CD4-positive, alpha-beta memory T cell (primary cell): ENCODE measurements at places on chromosomes 5 and 9. TPM values are rescaled to one million over a fixed set of nuclear protein-coding genes. Genes with fewer than 3 reads are reported as not detected.

GRCh38 chr9:116589392-116590354, 97.4 kb upstream of the TRIM32 start:
- DNase-seq: no peak

- no peak for DNase-seq
These were observed 1.7 kb downstream of the PALM2AKAP2 start for GRCh38 chr9:109781541-109782197.

DNA sequence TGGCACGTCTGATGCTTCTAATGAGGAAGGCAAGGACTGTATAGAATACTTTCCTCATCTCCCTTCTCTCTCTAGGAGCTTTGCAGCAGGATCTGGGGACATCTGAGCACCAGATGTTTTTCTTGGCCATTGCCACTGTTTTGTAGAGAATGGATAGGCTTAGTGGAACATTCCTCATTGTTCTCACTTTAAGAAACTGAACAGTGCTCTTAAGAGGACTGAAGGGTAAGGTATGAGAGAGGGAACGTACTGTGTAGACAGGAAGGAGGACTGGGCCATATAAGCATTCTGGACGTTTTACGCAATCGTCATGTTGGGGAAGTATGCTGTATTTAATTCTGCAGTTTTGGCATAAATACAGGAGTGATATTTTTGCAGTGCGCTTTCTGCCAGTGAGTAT, 70.6 kb downstream of the SMARCA2 start:
- no peak for DNase-seq

- DNase-seq: no peak
These were observed 49.9 kb upstream of the SNCAIP start for GRCh38 chr5:122262103-122262502.

GRCh38 chr9:122143876-122144405, 15.6 kb downstream of the NDUFA8 start:
- no peak for DNase-seq

DNA sequence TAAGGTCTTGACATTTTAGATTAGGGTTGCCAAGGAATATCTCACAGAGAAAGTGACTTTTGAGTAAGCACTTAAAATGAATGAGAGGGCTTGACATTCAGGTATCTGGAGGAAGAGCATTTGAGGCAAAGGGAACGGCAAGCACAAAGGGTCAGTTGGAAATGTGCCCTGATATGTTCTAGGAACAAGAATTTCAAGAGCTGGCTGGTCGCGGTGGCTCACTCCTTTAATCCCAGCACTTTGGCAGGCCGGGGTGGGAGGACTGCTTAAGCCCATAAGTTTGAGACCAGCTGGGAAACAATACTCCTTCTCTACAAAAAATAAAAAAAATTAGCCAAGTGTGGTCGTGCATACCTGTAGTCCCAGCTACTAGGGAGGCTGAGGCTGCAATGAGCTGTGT, 16.5 kb downstream of the KIAA1958 start:
- no peak for DNase-seq

GRCh38 chr5:134491841-134492442, 33.5 kb upstream of the JADE2 start:
- no peak for DNase-seq

GRCh38 chr5:33299621-33300208, 141.1 kb upstream of the TARS1 start:
- DNase-seq: no peak

- DNase-seq: peak; percentile 63
These were observed 9.2 kb upstream of the GPRIN1 start for GRCh38 chr5:176619203-176619568.

DNA sequence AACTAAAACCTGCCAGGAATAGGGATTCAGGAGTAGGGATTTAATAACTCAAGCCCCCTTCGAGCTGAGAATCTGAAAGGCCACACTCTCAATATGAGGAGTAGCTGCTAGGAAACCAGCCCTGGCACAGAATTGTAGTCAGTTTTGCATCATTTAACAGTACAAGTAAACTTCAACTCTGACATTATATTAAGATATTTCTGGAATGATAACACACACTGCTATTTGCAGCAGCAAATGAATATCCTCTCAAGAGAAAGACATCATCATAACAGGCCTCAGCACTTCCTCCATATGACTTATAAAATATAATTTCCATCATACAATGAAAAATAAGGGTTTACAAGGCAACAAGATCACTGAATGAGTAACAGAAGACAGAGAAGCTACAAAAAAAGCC, 138.2 kb upstream of the RFX3 start:
- no peak for DNase-seq

GRCh38 chr9:117742131-117742530, 37.9 kb downstream of the TLR4 start:
- DNase-seq: no peak

- no peak for DNase-seq
These were observed 501.5 kb downstream of the SPATA31D1 start for GRCh38 chr9:82490019-82490499.

DNA sequence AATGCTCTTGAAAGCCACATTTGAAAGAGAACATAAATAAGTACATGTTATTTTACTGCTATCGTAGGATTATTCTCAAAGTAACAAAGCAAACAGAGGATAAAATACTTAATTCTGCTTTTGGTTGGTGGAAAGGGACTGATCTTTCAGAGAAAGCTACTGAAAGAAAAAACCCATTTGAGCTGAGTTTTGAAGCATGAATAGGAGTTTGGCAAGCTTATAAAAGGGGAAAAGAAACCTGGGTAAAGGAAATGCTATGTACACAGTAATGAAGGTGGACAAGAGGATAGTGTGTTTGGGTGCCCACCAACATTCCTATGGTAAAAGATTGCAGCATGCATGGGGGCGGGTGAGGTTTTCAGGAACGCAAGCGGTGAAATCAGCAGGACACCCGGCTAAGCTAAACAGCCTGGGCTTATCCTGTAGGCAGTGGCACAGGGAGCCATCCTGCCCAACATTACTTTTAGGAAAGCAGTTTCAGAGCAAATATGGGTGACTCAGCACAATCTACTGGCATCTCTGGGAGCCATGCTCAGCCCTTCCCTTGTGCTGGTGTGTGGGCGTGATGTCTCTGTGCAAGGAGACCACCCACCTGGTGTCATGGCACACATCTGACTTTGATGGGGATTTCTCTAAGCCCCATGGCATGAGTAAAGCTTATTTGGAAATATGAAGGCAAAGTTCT, 673.9 kb upstream of the KLF4 start:
- no peak for DNase-seq

DNA sequence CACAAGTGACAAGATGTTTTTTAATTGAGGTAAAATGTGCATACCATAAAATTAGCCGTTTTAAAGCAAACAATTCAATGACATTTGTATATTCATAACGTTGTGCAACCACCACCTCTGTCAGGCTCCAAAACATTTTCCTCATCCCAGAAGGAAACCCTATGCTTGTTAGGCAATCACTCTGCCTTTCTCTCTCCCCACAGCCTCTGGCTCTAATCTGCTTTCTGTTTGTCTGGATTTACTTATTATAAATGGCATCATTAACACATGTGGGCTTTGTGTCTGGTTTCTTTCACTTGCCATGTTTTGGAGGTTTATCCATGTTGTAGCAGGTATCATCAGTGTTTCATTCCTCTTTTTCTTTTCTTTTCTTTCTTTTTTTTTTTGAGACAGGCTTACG, 1.4 kb upstream of the N4BP3 start:
- no peak for DNase-seq

GRCh38 chr9:121714075-121714705, 62.8 kb downstream of the DAB2IP start:
- DNase-seq: no peak

DNA sequence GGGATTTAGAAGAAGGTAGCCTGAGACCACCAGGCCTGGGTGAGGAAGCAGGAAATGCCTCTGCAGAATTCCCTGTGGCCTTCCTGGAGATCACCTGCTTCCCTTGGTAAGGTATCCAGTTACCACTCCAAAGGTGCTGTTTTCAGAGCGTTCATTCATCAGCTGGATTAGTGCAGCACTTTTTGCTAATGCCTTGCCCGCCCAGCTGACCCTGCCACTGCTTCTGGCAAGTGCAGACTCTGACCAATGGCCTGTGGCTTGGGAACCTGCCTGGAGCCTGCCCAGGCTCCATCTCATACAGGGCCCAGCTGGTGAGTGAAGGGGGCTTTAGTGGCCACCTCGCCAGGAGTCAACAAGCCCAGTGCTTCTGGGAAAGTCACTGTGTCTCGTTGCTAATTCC, 48.6 kb downstream of the FOXI1 start:
- DNase-seq: no peak

GRCh38 chr5:65555287-65555686, 7.7 kb downstream of the CENPK start:
- no peak for DNase-seq

GRCh38 chr9:2964470-2964869, 120.6 kb upstream of the PUM3 start:
- DNase-seq: no peak

DNA sequence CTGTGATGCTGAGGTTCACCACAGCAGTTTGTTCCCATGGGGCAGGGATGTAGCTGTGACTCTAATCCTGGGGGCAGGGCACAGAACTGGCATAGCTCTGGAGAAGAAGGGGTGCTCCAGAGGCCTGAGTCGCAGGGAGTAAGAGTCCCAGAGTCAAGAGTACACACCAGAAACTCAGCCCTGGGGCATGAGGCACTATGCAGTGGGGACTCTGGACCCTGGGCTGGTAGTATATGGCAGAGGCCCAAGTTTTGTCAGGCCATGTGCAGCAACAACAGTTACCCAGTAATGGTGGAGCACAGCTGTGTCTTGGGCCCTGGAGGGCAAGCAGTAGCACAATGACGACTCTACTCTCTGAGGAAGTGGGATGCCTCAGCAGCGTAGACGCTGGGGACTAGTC, 42.9 kb downstream of the TMEM38B start:
- DNase-seq: no peak

GRCh38 chr5:115423541-115423940, 121.0 kb downstream of the FEM1C start:
- no peak for DNase-seq

DNA sequence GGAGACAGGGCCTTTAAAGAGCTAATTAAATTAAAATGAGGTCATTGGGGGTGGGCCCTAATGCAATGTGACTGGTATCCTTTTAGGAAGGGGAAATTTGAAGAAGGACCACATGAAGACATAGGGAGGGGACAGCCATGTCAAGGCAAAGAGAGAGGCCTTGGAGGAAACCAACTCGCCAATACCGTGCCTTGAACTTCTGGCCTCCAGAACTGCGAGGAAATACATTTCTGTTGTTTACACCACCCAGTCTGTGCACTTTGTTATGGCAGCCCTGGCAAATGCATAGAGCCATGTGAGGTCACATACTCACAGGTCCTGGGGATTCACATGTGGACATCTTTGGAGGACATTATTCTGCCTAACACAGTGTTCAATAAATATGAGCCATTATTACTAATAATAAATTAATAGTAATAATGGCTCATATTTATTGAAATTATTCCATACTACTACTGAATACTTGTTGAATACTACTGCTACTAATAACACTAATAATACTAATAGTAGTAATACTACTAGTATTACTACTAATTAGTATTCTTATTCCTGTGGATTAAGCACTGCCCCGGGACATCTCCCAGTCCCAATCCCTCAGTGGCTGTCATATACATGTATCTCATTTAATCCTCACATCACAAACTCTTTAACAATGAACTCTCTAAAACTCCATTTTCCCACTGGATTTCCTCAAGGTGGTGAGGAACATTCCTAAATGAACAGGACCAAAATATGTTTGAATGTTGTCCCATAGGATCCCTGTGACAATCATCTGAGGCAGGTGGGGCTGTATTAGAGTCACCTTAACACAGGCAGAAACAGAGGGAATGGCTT, 8.4 kb downstream of the TRAF1 start:
- DNase-seq: no peak

The FGFR4 gene
- total RNA-seq: 2.2 TPM

The RANBP17 gene
- total RNA-seq: not detected

The EIF4E1B gene
- not detected for total RNA-seq

The DBH gene
- 0.09 TPM for total RNA-seq

The IFNA2 gene
- total RNA-seq: not detected

The SNX18 gene
- total RNA-seq: 31.4 TPM

The CYLC2 gene
- not detected for total RNA-seq

The PLCXD3 gene
- total RNA-seq: not detected

The FAM221B gene
- total RNA-seq: not detected

The LHX2 gene
- total RNA-seq: not detected

The TRPM6 gene
- not detected for total RNA-seq
